ENCODE measurements at places on chromosomes 5 and 9. TPM values are rescaled to one million over a fixed set of nuclear protein-coding genes. Genes with fewer than 3 reads are reported as not detected.

DNA sequence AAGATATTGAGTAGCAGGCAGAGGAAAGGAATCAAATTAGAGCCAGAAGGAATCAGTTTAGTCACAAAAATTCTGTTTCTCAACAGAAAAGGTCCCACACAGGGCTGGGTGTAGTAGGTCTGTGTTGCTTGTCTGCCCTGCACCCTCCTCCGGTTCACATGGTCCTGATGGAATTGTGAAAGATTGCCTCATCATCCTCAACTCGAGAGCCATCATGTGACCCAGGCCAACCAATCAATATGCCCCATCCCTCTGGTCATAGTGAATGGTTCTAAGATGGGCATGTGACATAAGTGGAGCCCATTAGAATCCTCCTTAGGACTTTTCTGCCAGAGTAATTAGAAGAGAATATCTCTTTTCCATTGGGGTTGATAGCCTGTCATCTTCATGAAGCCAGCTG is 56.7 kb upstream of the RAD23B start:
- DNase-seq = no peak

GRCh38 chr9:26939955-26940711 is 6.9 kb downstream of the PLAA start:
- DNase-seq = no peak

DNA sequence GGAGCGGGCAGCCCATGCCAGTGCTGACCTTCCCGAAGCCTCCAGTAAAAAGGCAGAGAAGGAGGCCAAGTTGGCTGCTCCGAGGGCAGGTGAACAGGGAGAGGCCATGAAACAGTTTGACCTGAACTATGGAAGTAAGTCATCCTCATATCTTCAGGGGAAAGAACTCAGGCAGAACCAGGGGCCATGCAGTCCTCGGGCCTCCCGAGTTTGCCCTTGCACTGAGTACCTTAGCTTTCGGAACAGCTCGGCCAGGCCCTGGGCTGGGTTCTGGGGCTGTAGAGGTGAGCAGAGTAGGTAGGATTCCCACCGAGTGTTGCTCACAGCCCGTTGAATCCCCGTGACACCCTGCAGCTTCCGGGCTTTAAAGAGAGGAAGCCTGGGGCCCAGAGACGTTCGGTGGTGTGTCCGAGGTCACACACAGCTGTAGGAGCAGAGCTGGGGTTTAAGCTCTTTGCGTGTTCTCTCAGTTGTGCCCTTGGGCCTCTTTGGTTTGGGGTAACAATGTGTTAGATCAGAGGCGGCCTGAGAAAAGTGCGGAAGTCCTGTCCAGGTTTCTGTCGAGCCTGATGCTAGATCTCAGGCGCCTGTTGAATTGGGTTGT is 24.8 kb upstream of the POMT1 start:
- no peak for DNase-seq

- no peak for DNase-seq
These were observed 9.8 kb downstream of the BRD3 start for GRCh38 chr9:134057751-134058701.

- DNase-seq = no peak
These were observed 139.4 kb upstream of the TLR4 start for GRCh38 chr9:117564839-117565238.

The TAF11L10 gene
- not detected for total RNA-seq
